ENCODE measurements at places on chromosomes 2 and 18. TPM values are rescaled to one million over a fixed set of nuclear protein-coding genes. Genes with fewer than 3 reads are reported as not detected.

- H3K36me3 ChIP-seq, result no peaks in the 10 kb centered on the region
- no peaks in the 10 kb centered on the region for H3K27me3 ChIP-seq
- H3K4me3 ChIP-seq, result no peak overlapping the region
- H3K27ac ChIP-seq, result no peak overlapping the region
- no peaks in the 10 kb centered on the region for H3K4me1 ChIP-seq
- DNase-seq, result no peak
Measured at GRCh38 chr18:70553936-70554260, 265.1 kb downstream of the SOCS6 start.

GRCh38 chr18:3508576-3509549 is 58.9 kb downstream of the TGIF1 start:
- no peak overlapping the region for H3K27ac ChIP-seq
- H3K36me3 ChIP-seq, result no peaks in the 10 kb centered on the region
- no peak overlapping the region for H3K4me3 ChIP-seq
- 0 out of 2 replicates have a peak, but pooled peaks cover 1% of the 10 kb centered on the region for H3K27me3 ChIP-seq
- no peaks in the 10 kb centered on the region for H3K4me1 ChIP-seq

DNA sequence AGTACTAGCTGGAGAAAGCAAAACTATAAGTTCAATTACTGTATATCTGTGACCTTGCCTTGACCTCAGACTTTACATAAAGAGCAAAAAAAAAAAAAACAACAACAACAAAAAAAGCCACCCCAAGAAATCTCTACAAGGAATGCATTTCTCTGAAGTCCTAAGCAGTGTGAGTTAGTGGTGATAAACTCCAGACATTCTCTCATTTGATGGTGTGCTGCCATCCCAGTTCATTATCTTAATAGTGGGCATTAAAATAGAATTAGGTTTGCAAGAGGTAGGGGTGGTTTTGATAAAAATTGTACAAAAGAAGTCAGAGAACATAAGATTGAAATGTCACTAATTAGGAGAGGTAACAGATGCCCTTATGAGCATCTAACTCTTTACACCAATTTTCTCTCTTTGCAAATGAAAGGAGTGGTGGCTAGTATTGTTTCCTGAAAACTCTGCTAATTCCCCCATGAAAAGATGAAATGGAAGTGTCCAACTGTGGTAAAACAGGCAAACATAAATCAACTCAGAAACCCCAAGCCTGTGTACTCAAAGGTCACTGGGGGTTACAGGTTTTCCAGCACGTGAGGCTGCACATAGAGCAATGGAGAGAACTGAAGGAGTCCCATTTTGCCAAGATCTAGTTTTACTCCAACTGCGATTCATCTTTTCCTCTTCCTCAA is 131.9 kb downstream of the MEIS1 start:
- H3K27ac ChIP-seq, result no peak overlapping the region
- H3K4me3 ChIP-seq, result no peak overlapping the region

GRCh38 chr2:136362676-136363390 is 244.9 kb upstream of the CXCR4 start:
- no peak overlapping the region for H3K4me3 ChIP-seq
- DNase-seq, result no peak
- H3K36me3 ChIP-seq, result no peaks in the 10 kb centered on the region

DNA sequence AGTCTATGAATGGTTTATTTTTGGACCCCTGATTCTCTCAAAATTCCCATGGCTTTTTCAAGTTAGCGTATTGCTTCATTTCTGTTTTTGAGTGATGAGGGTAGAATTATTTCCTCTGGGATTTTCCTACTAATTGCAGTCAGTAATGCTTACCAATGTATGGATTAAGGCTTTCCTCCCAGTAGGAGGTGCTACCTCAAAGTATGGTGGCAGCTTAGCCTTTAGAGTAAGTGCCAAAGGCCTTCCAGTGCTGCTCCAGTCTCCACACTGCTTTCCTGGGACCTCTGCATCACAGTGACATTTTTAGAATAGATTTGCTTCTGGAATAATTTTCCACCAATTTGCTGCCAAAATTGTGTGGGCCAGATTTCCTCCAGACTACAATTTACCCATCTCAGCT is 16.2 kb upstream of the SSB start:
- H3K36me3 ChIP-seq, result no peaks in the 10 kb centered on the region
- peaks cover 14% of the 10 kb centered on the region for H3K4me1 ChIP-seq
- H3K27ac ChIP-seq, result no peak overlapping the region
- H3K4me3 ChIP-seq, result no peak overlapping the region

DNA sequence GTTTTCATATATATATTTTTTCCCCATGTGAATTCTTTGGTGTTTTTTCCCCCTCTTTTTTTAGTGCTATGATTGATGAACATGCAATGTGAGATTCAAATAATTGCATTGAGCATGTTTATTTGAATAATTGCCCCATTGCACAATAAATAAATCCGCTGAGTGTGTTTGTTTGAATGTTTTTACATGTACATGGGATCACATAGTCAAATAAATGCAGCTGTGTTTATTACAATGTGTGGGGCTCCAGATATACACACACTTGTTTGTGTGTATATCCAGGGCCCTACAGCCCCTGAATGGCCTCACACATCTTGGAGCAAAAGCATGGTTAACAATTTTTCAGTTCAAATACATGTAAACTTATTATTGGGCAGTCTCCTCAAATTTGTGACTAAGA is 134.5 kb downstream of the ZEB2 start:
- DNase-seq, result no peak
- H3K36me3 ChIP-seq, result no peaks in the 10 kb centered on the region
- peaks cover 9% of the 10 kb centered on the region for H3K4me1 ChIP-seq
- no peak overlapping the region for H3K4me3 ChIP-seq
- H3K27ac ChIP-seq, result no peak overlapping the region

DNA sequence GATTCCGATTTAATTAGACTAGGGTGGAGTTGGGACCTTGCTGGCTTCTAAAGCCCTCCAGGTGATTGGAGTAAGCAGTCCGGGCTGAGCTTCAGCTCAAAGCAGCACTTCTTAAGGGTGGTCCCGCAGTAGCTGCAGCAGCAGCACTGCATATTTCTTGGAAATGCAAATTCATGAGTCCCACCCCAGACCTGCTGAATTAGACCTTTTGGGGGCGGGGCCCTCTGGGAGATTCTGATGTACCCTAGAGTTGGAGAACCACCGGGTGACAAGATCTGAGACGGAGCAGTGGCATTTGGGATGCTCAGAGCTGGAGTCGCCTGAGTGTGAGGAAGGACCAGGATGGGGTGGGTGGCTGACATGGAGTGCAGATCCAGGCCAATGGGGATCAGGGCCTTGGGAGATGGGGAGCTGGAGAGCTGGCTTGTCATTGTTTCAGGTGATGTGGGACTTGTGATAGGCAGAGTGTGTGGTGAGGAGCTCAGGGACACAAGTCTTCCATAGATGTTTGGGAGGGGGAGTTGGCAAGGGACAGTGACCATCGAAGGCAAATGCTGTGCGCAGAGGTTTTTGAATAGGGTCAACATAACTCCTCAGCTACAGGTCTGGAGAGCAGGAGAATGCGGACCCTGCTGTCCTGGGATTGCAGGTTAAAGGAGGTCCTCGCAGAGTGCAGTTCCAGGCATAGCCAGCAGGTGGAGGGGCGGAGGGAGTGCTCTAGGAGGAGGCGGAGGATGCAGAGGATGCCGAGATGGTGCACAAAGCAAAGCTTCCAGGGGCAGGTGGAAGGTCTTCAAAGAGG is 130.9 kb upstream of the RAB12 start:
- H3K27me3 ChIP-seq, result peaks cover 3% of the 10 kb centered on the region
- H3K4me1 ChIP-seq, result no peaks in the 10 kb centered on the region
- H3K36me3 ChIP-seq, result no peaks in the 10 kb centered on the region
- H3K27ac ChIP-seq, result no peak overlapping the region
- peak; percentile 40 for DNase-seq

GRCh38 chr18:43863180-43863579 is 585.9 kb upstream of the SYT4 start:
- H3K36me3 ChIP-seq, result no peaks in the 10 kb centered on the region
- no peak for DNase-seq

DNA sequence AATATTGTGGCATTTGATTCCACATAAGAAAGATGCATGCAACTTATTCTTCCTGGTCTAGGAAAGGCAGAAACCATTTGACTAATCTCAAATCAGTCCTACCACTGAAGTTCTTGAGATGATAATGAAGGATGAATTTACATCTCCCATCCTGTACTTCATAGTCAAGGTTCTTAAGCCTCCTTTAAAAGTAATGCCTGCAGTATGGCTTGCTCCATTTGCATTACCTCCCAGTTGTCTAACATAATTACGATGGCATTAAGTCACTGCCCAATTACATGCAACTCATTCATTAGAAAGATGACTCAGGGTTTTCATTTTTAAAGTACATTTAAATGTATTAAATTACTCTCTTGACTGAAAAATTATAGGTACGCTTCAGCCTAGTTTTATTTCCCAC is 32.2 kb downstream of the THADA start:
- H3K36me3 ChIP-seq, result peaks cover 4% of the 10 kb centered on the region
- no peaks in the 10 kb centered on the region for H3K27me3 ChIP-seq

DNA sequence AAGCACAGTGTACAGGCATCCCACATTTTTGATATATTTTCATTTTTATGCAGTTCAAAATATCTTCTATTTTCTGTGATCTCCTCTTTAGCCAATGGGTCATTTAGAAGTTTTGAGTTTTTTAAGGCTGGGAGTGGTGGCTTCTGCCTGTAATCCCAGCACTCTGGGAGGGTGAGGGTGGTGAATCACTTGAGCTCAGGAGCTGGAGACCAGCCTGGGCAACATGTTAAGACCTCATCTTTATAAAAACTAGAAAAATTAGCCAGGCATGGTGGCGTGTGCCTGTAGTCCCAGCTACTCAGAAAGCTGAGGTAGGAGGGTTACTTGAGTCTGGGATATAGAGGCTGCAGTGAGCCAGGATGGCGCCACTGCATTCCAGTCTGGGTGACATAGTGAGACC is 17.8 kb downstream of the UBR3 start:
- no peak for DNase-seq
- peaks cover 21% of the 10 kb centered on the region for H3K4me1 ChIP-seq
- H3K36me3 ChIP-seq, result peaks cover 9% of the 10 kb centered on the region
- no peak overlapping the region for H3K4me3 ChIP-seq
- no peak overlapping the region for H3K27ac ChIP-seq

GRCh38 chr2:11344342-11344955 is at the start of gene ROCK2:
Gene ROCK2, minus strand, starts transcription at chr2:11344636. Its CDS starts 500 bp downstream, at chr2:11344136.
- H3K4me3 ChIP-seq, result peak within 1 kb of the TSS; percentile 86
- peak within 1 kb of the TSS; percentile 98 for H3K27ac ChIP-seq
- DNase-seq, result peak; percentile 88
- peaks cover 52% of the 10 kb centered on the region for H3K4me1 ChIP-seq

GRCh38 chr2:69453475-69454129 is 16.4 kb upstream of the NFU1 start:
- H3K4me1 ChIP-seq, result 0 out of 2 replicates have a peak, but pooled peaks cover 9% of the 10 kb centered on the region
- DNase-seq, result no peak
- no peak overlapping the region for H3K4me3 ChIP-seq
- no peaks in the 10 kb centered on the region for H3K27me3 ChIP-seq
- no peak overlapping the region for H3K27ac ChIP-seq

GRCh38 chr2:120346667-120347358 is 877 bp downstream of the INHBB start:
- DNase-seq, result no peak
- H3K36me3 ChIP-seq, result no peaks in the 10 kb centered on the region
- H3K4me3 ChIP-seq, result peak overlapping the region; percentile 38
- peaks cover 19% of the 10 kb centered on the region for H3K27me3 ChIP-seq

GRCh38 chr18:8769509-8770095 is 64.2 kb downstream of the MTCL1 start:
- DNase-seq, result no peak
- H3K27ac ChIP-seq, result no peak overlapping the region
- no peak overlapping the region for H3K4me3 ChIP-seq

DNA sequence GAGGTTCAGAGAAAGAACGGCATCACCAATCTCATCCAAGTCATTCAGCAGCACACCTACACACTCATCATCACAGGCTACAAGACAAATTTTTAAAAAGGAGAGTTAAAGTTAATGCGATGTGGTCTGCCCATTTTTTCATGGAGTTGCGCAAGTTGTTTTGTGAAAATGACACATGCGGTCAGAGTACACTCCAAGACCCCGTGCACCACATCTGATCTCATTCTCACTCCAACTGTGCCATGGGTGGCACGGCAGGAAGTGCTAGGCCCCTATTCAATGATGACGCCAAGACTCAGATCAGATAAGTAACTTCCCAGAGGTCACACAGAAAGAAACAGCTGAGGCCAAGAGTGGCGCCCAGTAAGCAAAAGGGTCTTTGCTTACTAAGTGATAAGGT is 119.8 kb downstream of the LAMA1 start:
- H3K36me3 ChIP-seq, result no peaks in the 10 kb centered on the region
- no peak overlapping the region for H3K4me3 ChIP-seq
- no peaks in the 10 kb centered on the region for H3K27me3 ChIP-seq
- no peaks in the 10 kb centered on the region for H3K4me1 ChIP-seq
- no peak for DNase-seq

- H3K27me3 ChIP-seq, result no peaks in the 10 kb centered on the region
- H3K4me3 ChIP-seq, result no peak overlapping the region
- H3K4me1 ChIP-seq, result peaks cover 50% of the 10 kb centered on the region
- H3K36me3 ChIP-seq, result peaks cover 10% of the 10 kb centered on the region
- no peak overlapping the region for H3K27ac ChIP-seq
Measured at GRCh38 chr2:232576995-232577394, 26.5 kb downstream of the EIF4E2 start.

DNA sequence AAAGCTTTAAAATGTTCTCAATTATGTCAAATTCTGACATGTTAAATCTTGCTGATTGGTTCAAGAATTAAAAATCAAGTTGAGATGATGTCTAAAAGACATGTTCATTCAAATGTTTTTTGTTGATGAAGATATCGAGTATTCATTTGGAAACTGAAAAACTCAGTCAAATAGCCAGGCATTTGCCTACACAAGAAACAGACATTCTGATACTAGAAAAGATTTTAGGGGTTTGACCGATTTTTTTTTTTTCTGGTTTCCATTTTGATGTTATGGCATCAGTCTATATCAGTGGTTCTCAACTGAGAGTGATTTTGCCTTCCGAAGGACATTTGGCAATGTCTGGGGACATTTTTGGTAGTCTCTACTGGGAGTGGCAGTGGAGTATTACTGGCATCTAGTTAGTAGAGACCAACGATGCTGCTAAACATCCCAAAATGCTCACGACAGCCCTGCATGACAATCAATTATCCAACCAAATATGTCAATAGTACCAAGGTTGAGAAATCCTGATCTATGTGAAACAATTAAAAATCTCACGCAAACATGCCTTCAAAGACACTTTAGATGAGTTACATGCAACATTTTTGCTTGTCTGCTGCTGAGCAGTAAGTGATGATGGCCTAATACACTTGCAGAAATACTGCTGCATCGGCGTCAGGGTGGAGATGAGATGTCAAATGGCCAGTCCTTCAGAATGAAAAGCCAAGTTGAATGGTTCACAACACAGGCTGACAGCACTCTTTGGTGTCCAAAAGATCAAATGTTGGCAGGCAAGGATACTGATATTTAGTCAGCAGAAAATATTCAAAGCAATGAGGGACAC is 12.5 kb downstream of the RASGRP3 start:
- H3K27me3 ChIP-seq, result 0 out of 3 replicates have a peak, but pooled peaks cover 5% of the 10 kb centered on the region
- H3K27ac ChIP-seq, result no peak overlapping the region
- H3K36me3 ChIP-seq, result no peaks in the 10 kb centered on the region
- 0 out of 2 replicates have a peak, but pooled peaks cover 3% of the 10 kb centered on the region for H3K4me1 ChIP-seq

GRCh38 chr2:180246268-180246667 is 239.2 kb upstream of the CWC22 start:
- no peak overlapping the region for H3K4me3 ChIP-seq
- no peaks in the 10 kb centered on the region for H3K36me3 ChIP-seq
- no peaks in the 10 kb centered on the region for H3K27me3 ChIP-seq
- H3K4me1 ChIP-seq, result no peaks in the 10 kb centered on the region
- no peak overlapping the region for H3K27ac ChIP-seq

GRCh38 chr2:182379241-182379640 is 47.6 kb downstream of the PDE1A start:
- no peak for DNase-seq
- no peaks in the 10 kb centered on the region for H3K4me1 ChIP-seq
- H3K27ac ChIP-seq, result no peak overlapping the region
- H3K4me3 ChIP-seq, result no peak overlapping the region
- no peaks in the 10 kb centered on the region for H3K36me3 ChIP-seq

Gene LINC00305
- not detected for total RNA-seq

Gene CRYGC
- not detected for total RNA-seq

Gene SATB2
- 5.5 TPM for total RNA-seq

Gene CCNYL1
- total RNA-seq, result 12.5 TPM

Gene ARHGAP25
- not detected for total RNA-seq

Gene CTAGE1
- total RNA-seq, result 0.02 TPM

Measured in HepG2 (cell line).